ENCODE measurements at places on chromosomes 11 and 22.

- no peak for DNase-seq
Observed at GRCh38 chr11:38530226-38530625, 1932.2 kb upstream of the RAG2 start.

DNA sequence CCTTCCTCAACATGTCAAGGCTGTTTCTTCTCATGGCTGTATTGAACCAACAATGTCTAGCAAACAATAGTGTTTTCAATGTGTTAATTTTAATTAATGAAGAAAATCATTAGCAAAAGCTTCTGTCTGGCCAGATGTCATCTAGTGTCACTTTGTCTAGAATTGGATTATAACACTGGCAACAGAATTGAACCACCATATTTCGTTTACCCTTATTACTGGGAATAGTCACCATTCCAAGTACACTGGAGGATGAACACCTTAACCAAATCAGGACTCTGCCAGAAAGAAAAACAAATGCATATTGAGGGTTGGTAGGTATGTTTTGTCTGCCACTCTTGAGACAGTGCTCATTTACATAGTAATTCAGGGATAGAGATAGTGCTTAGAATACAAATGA lies 146.2 kb downstream of the LRRC4C start:
- no peak for DNase-seq

DNA sequence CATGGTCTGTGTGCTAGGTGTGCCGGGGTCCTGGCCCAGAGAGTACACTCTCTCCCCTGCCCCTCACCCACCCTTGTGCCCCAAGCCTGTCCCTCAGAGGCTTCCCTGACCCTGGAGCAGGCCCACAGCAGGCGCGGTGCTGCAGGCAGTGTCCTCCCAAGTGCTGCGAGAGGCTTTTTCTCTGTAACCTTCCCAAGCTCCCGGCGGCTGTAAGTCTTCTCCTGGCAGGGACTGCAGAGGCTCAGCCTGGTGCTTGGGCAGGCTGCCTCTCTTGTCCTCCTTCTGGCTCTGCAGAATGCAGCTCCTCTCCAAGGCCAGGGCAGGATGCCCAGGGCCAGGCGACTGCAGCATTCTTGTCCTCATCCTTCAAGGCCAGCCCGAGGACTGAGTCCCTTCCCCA lies 15.9 kb downstream of the RFPL1 start:
- DNase-seq: peak; percentile 95

- DNase-seq: no peak
Observed at GRCh38 chr11:36399236-36399635, 103.1 kb downstream of the PRR5L start.

- DNase-seq: no peak
Observed at GRCh38 chr22:20885557-20886323, 26.9 kb downstream of the SNAP29 start.

GRCh38 chr22:26852176-26852575 lies 194.8 kb downstream of the MIAT start:
- DNase-seq: no peak

- DNase-seq: no peak
Observed at GRCh38 chr11:132342408-132342807, 972.0 kb downstream of the NTM start.

- no peak for DNase-seq
Observed at GRCh38 chr22:42353883-42354727, 78.1 kb downstream of the NFAM1 start.

DNA sequence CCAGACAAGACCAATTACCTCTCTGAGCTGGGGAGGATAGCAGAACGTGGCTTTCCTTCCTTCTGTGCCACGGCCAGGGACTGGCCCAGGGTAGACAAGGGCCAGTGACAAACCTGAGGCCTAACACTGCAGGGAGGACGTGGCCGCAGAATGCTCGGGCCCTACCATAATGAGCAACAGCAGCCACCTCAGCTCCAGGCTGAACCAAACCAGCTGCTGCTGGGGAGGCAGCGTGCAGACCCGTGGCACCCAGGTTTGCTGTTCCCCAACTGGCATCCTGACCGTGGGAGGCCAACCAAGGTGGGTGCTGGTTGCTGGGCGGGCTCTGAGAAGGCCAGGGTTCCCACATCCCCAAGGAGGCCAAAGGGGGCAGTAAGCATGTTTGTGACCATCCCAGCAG lies 83.0 kb downstream of the MORC2 start:
- DNase-seq: no peak

- DNase-seq: no peak
Observed at GRCh38 chr11:13216711-13217075, 60.9 kb upstream of the BMAL1 start.

DNA sequence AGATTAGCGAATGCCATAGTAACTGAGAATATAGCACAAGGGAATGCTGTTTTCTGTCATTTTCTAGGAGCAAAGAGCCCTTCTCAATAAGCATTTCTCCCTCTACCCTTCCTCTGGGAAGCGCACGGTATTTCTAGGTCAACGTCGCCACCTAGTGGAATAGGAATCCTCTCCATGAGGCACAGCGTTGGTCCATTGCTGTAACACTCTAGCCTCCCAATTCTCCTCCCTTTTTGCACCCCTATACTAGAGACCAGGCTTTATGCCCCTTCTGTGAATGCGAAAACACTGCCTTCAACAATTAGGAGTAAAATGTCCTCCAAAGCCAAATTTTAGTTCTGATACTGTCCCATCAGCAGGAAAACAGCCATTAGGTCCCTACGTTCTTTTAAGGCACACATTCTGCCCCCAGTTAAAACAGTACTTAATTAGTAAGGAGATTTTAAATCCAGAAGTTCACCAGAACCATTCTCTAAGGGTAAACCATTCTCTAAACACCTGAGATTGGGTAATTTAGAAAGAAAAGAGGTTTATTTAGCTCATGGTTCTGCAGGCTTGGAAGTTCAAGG lies 12.8 kb upstream of the HYLS1 start:
- peak; percentile 56 for DNase-seq

GRCh38 chr11:43243927-43244326 lies 67.9 kb upstream of the API5 start:
- DNase-seq: no peak

DNA sequence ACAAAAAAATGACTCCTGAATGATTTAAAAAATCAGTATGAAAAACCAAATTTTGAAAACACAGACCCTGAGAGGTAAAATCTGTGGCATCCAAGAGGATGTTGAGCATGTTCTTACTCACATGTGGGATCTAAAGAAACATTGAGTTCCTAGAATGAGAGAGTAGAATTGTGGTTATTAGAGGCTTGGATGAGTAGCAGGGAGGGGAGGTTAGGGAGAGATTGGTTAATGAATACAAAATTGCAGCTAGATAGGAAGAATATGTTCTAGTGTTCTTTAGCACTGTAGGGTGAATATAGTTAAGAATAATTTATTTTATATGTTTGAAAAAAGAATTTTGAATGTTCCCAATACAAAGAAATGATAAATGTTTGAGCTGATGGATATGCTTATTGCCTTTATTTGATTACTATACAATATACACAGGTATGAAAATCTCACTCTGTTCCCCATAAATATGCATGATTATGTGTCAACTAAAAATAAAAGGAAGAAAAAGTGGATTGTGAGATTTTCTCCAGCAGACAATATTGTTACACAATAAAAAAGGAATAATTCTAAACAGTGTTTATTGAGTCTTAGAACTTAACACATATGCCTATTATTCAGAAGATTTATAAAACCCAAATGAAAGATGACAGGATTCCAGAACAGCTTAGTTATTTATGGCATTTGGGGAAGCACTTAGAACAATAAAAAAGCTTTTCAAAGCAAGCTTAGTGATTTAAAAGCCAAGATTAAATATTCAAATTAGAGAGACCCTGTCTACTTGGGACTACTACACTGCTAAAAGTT lies 28.7 kb downstream of the MS4A2 start:
- no peak for DNase-seq

GRCh38 chr11:64757549-64758329 lies 2.0 kb downstream of the PYGM start:
- DNase-seq: no peak

GRCh38 chr22:41092847-41093411 lies 537 bp downstream of the EP300 start:
- DNase-seq: no peak

DNA sequence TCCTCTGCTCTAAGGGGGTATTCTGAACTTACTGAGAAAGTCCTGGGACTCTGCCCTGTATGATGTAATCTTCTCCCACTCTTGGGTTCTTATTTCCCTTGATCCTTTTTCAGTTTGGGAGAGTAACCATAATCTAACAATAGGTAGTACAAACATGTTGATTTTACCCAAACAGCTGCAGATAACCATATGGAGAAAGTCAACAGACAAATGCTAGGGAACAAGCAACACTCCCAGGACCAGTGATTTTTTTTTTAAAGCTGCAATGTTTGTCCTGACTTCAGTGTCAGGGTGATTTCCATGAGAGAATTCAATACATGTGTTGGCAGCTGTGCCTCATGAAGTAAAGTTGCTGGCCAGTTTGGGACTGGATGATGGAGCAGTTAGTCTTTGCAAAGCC lies 156.5 kb downstream of the FCHSD2 start:
- no peak for DNase-seq

- DNase-seq: no peak
Observed at GRCh38 chr22:36580846-36581245, 51.9 kb upstream of the EIF3D start.

GRCh38 chr11:19092342-19092741 lies 24.6 kb upstream of the ZDHHC13 start:
- DNase-seq: no peak

DNA sequence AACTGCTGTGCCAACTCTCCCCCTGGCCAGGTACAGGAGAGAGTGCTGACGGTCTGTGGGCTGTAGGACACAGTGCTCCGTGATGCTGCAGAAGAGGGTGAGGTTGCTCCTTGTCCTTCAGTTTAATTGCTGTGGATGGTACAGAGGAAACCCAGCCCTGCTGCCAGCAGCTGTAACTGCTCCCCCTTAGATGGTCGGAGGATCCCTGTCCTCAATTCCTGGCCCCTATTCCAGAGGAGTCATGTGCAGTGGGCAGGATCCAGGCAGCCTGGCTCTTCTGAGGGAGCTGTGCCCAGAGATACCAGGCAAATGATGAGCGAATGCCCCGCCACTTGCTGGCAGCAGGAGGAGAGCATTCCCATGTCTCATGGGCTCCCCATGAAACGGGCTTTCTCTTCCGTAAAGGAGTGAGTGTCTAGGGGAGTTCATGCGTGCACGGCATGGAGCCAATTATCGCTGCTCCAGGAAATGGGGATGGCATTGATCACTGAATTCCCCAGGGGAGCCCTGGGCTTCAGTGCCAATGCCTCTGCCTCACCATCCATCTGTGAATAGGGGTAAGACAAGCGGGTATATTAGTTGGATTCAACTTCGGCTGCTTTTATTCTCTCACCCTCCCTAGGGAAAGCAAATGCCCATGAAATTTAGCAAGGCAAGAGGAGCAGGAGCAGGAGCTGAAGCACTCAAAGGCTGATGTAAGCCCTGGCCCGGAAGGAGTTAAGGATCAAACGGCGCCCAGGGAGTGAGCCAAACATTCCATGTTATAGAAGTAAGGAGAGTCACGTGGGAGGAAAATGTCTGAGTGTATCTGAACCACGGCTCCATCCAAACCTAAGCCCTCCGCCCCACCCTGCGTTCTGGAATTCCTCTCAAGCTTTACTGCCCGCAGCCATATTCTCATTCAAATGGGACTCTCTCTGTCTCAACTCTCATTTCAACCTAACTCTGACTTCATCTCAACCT lies 51.0 kb upstream of the CSNK2A3 start:
- DNase-seq: no peak

- no peak for DNase-seq
Observed at GRCh38 chr11:128488471-128488870, 98.9 kb downstream of the ETS1 start.

GRCh38 chr11:126263489-126263888 lies 5.2 kb downstream of the SRPRA start:
- DNase-seq: no peak

DNA sequence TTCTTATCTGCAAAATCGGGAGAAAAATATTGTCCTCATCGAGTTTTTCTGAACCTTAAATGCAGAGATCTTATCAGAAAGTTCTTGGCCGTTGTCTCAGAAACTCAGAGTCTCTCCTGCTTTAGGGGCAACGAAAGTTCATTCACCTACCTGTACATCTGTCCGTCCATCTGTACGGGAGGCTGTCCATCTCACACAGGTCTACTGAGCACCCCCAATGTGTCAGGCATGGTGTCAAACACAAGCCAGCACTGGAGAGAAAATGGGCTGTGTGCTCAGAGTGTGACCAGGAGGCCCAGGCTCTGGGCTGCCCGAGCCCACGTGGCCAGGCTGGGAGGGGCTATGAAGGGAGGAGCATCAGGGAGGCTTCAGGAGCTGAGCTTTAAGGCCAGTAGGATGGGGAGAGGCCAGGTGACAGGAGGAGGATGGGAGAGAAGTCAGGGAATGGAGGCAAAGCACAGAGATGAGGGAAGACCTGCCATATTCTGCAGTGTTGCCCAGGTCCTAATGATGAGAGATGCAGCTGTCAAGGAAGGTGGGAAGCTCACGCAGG lies 62.4 kb upstream of the MYEOV start:
- DNase-seq: no peak

DNA sequence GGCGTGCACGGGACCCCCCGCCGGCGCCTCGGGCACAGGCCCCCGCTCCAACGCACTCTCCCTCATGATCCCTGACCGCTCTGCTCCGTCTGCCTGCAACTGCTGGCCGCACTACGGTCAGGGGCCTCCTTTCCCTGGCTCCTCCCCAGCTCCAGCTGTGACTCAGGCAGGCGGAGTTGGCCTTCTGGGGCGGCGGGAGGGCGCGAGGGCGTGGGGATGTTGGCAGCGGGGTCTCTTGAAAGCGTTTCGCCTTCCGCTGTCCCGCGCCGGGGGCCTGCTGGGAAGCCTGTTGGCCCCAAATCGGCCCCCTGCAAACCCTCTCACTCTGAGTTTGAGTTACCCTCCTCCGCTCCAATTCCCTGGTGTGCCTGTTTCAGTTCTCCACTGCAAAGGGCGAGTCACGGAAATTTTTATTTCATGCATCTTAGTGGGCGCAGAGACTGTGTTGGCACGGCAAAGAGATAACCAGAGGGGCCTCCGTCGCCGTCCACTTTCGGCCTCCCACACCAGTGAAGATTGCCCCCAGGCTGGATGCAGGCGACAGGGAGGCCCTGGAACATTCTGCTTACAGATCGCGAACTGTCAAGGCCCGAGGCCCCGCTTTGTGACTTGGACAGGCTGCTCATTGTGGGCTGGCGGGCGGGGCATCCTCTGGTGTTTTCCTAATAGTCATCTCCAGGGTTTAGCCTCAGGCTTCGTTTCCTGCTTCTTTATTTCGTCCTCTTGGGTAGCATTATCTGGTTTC lies at the start of gene CAVIN3:
Gene CAVIN3 (minus strand): TSS at position 91 of the 745 bp plus-strand sequence. CDS start 25 bp downstream, at position 66.
- DNase-seq: no peak

DNA sequence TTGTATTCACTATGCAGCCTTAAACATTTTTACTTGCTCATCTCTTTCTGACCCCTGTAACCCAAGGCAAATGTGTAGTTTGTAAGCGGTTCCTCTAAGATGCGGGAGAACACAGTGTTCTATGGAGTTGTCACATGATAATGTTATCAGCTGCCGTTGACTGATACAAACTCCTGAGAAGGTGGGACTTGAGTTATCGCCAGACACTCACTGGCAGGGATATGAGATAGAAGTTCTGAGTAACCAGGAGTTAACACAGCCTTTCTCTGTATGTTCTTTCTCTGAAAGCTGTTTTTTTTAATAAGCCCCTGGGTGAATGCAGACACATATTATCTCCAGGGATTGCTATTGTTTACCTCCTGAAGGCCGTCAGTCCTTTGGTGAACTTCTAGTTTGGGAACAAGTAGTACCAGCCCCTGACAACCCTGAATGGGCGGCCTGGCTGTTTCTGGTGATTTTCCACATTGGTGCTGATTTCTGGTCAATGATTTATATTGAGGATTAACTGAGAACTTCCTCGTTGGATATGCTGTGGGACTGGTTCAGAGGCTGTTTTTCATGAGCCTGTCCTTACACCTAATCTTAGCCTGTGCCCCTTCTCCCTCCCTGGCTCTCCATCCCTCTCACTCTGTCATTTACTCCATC lies 155.3 kb upstream of the RASSF10 start:
- no peak for DNase-seq

- no peak for DNase-seq
Observed at GRCh38 chr22:42918500-42918899, 61.4 kb upstream of the ARFGAP3 start.

All from cerebellar nuclear complex (tissue), 1 donor.